Prostate gland (tissue), 2 donors: ENCODE measurements at places on chromosomes 12 and 14. TPM values are rescaled to one million over a fixed set of nuclear protein-coding genes. Genes with fewer than 3 reads are reported as not detected.

The LYZ gene
- 27.3 TPM for total RNA-seq

GRCh38 chr14:23483236-23483854, 13.8 kb downstream of the NGDN start:
- no peak for DNase-seq

The PMCH gene
- not detected for total RNA-seq

GRCh38 chr12:30599608-30600007, 96.1 kb downstream of the IPO8 start:
- no peak for DNase-seq

The KRT77 gene
- total RNA-seq: 0.57 TPM

- no peak for DNase-seq
These were observed 15.1 kb downstream of the CCDC177 start for GRCh38 chr14:69559581-69560011.

GRCh38 chr14:25247609-25248008, 197.7 kb upstream of the STXBP6 start:
- no peak for DNase-seq

DNA sequence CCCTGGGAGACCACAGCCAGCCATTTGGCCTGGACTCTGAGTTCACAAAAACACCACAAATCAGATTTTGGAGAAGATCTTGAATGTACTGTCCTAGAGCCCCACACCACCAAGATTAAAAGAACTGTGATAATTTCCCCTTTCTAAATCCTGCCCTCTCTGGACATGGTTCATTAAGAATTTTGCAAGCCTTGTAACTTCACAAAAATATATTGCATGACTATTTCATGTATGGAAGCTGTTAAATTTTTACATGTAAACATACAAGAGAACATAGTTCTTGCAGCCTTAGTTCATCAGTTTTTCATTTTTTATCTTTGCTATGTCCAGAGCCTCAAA, 97.0 kb downstream of the SCARB1 start:
- DNase-seq: no peak

The FSCB gene
- total RNA-seq: not detected

The TROAP gene
- total RNA-seq: 5.2 TPM

The IGF1 gene
- 35.6 TPM for total RNA-seq
